ENCODE measurements at places on chromosomes 4 and X.

- DNase-seq, result no peak
These were observed 969.5 kb upstream of the NDST4 start for GRCh38 chr4:116082808-116083366.

DNA sequence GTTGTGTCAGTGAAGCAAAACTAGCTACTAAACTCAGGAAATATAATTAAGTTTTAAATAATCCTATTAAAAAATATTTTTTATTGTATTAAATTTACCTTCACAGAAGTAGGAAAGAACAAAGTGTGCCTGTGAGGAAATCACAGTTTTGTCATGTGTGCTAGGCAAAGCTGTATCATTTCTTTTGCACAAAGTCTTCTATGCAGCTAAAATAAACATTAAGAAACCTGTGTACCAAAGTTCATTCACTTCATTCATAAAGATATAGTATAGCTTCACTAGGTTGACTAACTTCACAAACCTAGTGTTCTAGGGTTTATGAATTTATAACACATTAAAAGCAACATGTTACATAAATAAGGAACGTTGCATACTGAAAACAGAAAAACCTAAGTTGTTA, 131.0 kb downstream of the PDS5A start:
- DNase-seq, result no peak

DNA sequence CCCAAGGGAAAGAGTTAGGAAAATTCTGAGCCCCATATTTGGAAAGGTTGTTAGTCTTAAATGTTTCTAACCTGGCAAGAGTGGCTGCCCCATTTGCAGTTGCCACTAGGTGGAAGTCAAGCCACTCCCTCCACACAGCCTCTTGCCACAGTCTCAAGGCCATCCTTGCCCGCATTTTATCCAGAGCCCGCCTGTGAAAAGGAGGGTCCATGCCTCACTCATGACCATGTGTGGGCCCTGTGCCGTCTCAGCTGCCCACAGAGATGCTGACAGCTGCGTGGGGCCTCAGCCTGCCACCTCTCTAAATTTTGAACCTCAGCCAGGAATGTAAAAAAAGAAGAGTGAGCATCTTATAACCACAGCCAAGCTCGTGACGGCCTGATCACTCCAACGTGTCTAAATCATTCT, 201.5 kb upstream of the FAM241A start:
- DNase-seq, result no peak

DNA sequence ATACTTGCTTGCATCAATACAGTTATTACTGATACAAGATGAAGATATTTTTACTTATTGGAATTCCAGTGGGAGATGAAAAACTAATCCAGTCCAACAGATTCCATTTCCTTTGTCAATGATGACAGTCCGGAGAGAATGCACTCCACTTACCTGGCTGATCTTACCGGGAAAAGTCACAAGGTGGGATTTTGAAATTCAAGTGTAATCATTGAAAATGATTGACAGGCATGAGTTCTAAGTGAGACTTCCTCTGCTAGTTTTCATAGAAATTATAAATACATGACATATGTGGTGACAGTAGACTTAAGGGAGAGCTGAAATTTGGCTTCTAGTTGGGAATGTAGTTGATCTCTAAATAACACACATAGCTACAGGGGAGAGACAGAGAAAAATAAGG, 859.9 kb downstream of the FAT4 start:
- no peak for DNase-seq

GRCh38 chrX:77788050-77788449, 2.0 kb upstream of the ATRX start:
- no peak for DNase-seq

GRCh38 chr4:40856840-40857362, 107.1 kb downstream of the NSUN7 start:
- peak; percentile 93 for DNase-seq
